Stimulated activated CD4-positive, alpha-beta T cell treated with anti-CD3 and anti-CD28 coated beads, Interleukin-1b, Interleukin-23, amount 100 ng/mL, for 48 hours (primary cell): ENCODE measurements at places on chromosomes 6 and 20.

DNA sequence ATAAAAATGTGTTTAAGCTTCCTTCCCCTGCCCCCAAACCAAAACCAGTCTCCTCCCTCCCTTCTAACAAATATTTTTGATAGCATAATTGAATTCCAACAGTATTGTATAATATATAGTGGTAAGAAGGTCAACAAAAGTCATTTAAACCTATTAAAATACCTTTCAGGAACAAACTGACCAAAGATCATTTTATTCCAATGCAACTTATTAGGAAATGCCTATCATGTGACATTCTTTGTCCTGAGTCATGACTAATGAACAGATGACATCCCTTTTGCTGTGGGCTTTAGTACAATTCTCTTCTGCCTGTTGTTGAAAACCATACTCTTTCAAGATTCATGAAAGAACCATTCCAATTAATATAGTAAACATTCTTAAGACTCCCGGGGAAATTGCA is 51.5 kb upstream of the TRAF3IP2 start:
- DNase-seq: no peak

DNA sequence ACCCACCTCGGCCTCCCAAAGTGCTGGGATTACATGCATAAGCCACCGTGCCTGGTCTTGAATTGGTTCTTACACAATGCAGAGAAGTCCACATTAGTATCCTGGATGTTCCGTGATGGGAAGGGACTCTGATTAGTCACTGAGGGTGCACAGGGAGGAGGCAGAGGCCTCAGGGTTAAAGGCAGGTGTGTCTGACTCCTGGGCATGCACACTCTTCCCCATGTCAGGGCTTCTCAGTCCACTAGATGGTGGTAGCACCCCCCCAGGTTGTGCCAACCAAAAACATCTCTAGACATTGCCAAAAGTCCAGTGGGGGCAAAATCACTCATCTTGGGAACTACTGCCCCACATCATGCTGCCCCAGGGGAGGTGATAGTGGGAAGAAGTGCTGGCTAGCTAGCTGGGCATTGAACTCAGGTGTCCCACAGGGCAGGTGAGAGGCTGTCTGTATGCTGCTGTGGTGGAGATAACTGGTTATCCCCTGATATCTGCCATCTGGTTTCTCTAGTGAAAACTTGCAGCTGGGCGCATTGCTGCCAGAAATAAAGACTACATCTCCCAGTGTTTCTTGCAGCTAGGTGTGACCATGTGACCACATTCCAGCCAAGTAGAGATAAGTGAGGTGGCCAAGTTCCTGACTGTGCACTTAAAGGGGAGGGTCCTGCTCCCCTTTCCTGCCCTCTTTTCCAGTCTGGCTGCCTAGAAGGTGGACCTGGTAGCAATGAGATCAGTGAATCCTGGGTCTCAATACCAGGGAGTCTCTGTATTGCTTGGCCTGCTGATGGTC is 8.4 kb upstream of the NSFL1C start:
- no peak for DNase-seq

- no peak for DNase-seq
These were observed 54.9 kb upstream of the PNRC1 start for GRCh38 chr6:89025633-89026032.

GRCh38 chr6:98944598-98945081 is 3.1 kb downstream of the FBXL4 start:
- no peak for DNase-seq

DNA sequence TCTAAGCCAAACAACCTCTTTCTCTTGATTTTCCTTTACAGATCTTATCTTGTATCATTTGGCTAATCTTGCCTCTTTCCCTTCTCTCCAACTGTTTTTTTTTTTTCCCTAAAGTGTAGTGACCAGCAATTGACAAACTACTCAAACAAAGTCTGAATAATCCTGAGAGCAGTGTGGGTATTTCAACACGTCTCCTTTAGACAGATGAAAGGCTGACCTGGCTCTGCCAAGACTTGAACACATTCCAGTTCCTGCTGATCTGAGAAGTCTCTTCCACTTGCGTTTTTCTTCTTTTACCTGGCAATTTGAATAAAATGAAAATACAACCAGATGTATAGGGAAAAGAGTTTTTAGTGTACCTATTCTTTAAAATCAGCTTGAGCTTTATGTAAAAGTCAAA is 168.4 kb downstream of the GJA10 start:
- DNase-seq: no peak

DNA sequence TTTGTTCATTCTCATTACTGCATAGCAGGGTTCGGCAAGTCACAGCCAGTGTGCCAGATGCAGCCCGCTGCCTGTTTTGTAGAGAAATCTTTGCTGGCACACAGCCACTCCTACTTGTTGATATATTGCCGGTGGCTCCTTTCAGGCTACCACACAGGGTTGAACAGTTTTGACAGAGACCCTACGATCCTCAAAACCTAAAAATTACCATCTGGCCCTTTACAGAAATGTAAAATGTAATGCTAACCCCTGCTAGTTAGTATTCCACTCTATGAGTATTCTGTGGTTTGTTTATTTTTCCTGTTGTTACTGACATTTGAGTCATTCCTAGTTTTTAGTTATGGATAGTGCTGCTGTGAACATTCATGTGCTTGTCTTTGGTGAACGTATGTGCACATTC is 11.5 kb downstream of the DHX35 start:
- no peak for DNase-seq

DNA sequence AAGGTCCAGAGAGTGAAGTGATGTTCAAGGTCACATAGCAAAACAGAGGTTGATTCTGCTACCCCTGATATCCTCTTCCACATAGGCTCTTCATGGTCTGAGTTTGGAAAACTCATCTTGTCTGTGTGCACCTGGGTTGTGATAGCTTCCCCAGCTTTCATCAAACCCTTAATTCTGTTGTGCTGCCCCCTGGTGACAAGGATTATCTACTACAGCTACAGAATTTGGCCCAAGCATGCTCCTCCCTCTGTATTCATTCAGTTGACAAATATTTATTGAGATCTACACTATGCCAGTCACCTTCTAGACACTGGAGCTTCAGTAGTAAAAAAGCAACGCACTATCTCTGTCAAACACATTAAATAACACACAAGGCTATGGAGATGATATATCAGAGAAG is 50.4 kb downstream of the SMPDL3A start:
- DNase-seq: peak; percentile 31

- no peak for DNase-seq
These were observed 104.0 kb upstream of the ZFP64 start for GRCh38 chr20:52295556-52295955.
